Caco-2 (cell line): ENCODE measurements at places on chromosomes 2 and 18. TPM values are rescaled to one million over a fixed set of nuclear protein-coding genes. Genes with fewer than 3 reads are reported as not detected.

Gene FTCDNL1
- total RNA-seq: 0.35 and 0.68 TPM in 2 replicates

Gene HRH4
- not detected in 2 replicates for total RNA-seq

DNA sequence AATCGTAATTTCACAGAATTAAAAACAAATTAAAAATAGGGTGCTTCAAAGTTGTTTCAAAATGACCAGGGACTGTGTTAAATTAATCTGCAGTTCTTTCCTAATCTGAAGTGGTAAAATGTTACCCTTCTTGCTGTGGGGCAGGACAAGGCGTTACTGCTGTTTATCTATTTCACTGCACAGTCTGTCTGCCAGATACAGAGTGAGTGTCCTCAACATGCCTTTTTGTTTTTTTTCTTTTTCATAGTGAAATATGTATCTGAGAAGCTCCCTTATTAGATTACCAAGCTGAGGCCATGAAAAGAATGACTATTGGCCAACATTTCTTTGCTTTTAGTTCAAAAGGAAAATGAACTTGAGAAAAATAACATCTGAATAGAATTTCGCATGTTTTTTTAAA lies 38.0 kb downstream of the KCTD1 start:
- H3K27me3 ChIP-seq: no peaks in the 10 kb centered on the region
- H3K4me1 ChIP-seq: no peaks in the 10 kb centered on the region
- no peak for DNase-seq
- no peak overlapping the region for H3K27ac ChIP-seq
- no peak overlapping the region for H3K4me3 ChIP-seq
- H3K36me3 ChIP-seq: no peaks in the 10 kb centered on the region

DNA sequence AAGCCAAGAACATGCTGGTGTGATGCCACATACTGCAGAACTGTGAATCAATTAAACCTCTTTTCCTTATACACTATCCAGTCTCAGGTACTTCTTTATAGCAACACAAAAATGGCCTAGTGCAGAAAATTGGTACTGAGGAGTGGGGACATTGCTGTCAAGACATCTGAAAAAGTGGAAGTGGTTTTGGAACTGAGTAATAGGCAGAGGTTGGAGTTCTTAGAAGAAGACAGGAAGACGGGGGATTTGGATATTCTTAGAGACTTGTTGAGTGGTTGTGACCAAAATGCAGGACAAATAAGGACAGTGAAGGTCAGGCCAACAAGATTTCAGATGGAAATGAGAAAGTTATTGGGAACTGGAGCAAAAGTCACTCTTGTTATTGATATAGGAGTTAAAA lies 31.3 kb upstream of the CDH2 start:
- no peaks in the 10 kb centered on the region for H3K4me1 ChIP-seq
- H3K27me3 ChIP-seq: no peaks in the 10 kb centered on the region
- no peak overlapping the region for H3K4me3 ChIP-seq
- DNase-seq: no peak
- no peak overlapping the region for H3K27ac ChIP-seq

Gene SMIM21
- total RNA-seq: not detected in 2 replicates

- H3K27me3 ChIP-seq: no peaks in the 10 kb centered on the region
- no peak overlapping the region for H3K27ac ChIP-seq
- peaks cover 36% of the 10 kb centered on the region for H3K4me1 ChIP-seq
- no peak overlapping the region for H3K4me3 ChIP-seq
Measured at GRCh38 chr2:24768601-24769000, 24.6 kb downstream of the PTRHD1 start.

DNA sequence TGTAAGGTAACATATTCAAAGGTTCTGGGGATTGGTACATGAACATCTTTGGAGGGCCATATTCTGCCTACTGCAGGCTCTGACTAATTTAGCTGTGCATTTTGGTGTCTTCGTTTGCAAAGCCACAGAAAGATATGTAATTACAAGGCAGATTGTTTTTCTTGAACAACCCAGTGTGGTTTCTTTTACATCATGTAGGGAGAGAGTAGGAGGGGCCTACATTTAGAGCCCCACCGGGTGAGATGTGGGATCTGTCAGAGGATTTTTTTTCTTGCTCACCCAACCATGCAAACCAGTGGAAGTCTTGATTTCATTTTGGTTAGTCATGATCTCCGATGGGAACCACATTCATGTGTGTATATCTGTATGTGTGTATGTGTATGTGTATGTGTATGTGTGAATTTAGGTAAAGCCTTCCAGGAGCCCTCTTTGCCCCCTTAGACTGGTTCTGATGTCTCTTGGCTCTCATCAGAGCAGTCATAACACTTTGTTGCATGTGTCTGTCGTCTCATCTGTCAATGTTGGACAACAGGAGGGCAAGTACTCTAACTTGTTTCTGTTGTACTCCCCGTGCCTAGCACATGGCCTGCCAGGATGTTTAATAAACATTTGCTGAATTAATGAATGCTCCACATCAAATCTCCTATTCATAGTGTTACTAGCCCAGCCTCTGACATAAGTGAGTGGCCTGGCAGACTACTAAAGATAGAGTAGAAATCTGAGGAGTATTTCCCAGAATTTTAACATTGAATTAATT lies 239.9 kb downstream of the MTX2 start:
- no peaks in the 10 kb centered on the region for H3K36me3 ChIP-seq
- DNase-seq: no peak
- H3K4me3 ChIP-seq: no peak overlapping the region
- H3K27me3 ChIP-seq: 0 out of 2 replicates have a peak, but pooled peaks cover 1% of the 10 kb centered on the region
- no peaks in the 10 kb centered on the region for H3K4me1 ChIP-seq

GRCh38 chr2:178506101-178506500 lies 25.8 kb downstream of the PLEKHA3 start:
- no peaks in the 10 kb centered on the region for H3K36me3 ChIP-seq
- H3K27me3 ChIP-seq: no peaks in the 10 kb centered on the region
- H3K27ac ChIP-seq: no peak overlapping the region
- DNase-seq: no peak

- DNase-seq: no peak
- H3K27ac ChIP-seq: no peak overlapping the region
Measured at GRCh38 chr18:33755931-33756560, 178.0 kb downstream of the ASXL3 start.

GRCh38 chr2:67515538-67515937 lies 118.4 kb downstream of the ETAA1 start:
- no peak overlapping the region for H3K4me3 ChIP-seq
- no peaks in the 10 kb centered on the region for H3K36me3 ChIP-seq

DNA sequence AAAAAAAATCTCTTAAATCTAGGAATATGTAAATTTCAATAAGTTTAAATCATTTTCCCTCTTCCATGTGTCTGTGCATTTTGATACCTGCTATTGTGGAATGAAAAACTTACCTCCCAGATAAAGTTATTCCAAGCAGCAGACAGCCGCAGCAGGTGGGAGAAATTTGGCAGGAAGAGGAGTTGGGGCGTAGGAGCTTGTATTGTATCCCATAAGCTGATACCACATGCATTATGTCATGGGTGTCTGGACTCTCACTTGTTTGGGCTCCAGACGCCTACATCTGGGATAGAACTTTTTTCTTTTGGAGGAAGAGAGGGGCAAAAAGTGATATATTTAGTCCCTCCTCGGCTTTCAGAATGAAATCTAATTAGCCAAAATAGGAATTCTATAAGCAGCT lies 59.3 kb upstream of the TCF4 start:
- DNase-seq: no peak
- H3K4me3 ChIP-seq: no peak overlapping the region
- no peaks in the 10 kb centered on the region for H3K4me1 ChIP-seq
- H3K27ac ChIP-seq: no peak overlapping the region
- no peaks in the 10 kb centered on the region for H3K36me3 ChIP-seq

Gene NPPC
- total RNA-seq: not detected in 2 replicates

- no peaks in the 10 kb centered on the region for H3K36me3 ChIP-seq
- no peak for DNase-seq
- H3K27me3 ChIP-seq: no peaks in the 10 kb centered on the region
- H3K4me1 ChIP-seq: no peaks in the 10 kb centered on the region
- no peak overlapping the region for H3K27ac ChIP-seq
- no peak overlapping the region for H3K4me3 ChIP-seq
Measured at GRCh38 chr2:230178546-230179485, 41.0 kb downstream of the SP110 start.

GRCh38 chr18:64119916-64120315 lies 29.0 kb downstream of the LINC00305 start:
- H3K4me3 ChIP-seq: no peak overlapping the region
- no peaks in the 10 kb centered on the region for H3K36me3 ChIP-seq
- H3K27ac ChIP-seq: no peak overlapping the region
- H3K27me3 ChIP-seq: no peaks in the 10 kb centered on the region

GRCh38 chr2:187549193-187549592 lies 5.0 kb downstream of the TFPI start:
- no peaks in the 10 kb centered on the region for H3K27me3 ChIP-seq
- H3K4me1 ChIP-seq: peaks cover 25% of the 10 kb centered on the region; the same call in 1 of the 2 replicates
- H3K27ac ChIP-seq: no peak overlapping the region
- H3K36me3 ChIP-seq: no peaks in the 10 kb centered on the region
- H3K4me3 ChIP-seq: no peak overlapping the region

Gene UPP2
- not detected in 2 replicates for total RNA-seq

Gene TMEM163
- 3.2 and 4.1 TPM in 2 replicates for total RNA-seq

DNA sequence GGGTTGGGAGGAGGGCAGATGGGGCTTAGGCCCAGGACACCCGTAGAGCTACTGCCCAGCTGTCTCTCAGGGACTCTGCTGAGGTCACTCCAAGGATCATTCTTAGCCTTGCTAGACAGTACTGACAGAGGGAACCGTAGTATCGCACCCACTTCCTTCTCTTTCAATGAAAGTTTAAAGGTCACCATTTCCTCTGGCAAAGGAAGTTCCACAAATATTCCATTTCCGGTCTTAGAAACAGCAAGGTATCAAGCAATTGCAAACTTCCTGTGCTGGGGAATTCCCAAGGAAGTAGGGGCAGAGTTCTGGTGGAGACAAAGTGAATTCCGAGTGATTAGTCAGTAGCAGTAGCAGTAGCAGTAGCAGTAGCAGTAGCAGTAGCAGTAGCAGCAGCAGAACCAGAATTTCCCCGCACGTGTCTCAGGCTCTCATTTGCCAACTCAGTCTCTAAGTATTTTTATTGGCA lies 24.7 kb downstream of the IL1B start:
- H3K4me1 ChIP-seq: peaks cover 19% of the 10 kb centered on the region
- no peaks in the 10 kb centered on the region for H3K27me3 ChIP-seq
- H3K4me3 ChIP-seq: no peak overlapping the region
- no peak overlapping the region for H3K27ac ChIP-seq
- DNase-seq: no peak

Gene ABCG8
- total RNA-seq: 0.12 TPM in 1 of 2 replicates, not detected in the other

GRCh38 chr18:53944721-53945120 lies 279.7 kb downstream of the MBD2 start:
- peaks cover 9% of the 10 kb centered on the region for H3K4me1 ChIP-seq
- no peaks in the 10 kb centered on the region for H3K36me3 ChIP-seq
- H3K27me3 ChIP-seq: no peaks in the 10 kb centered on the region
- no peak overlapping the region for H3K27ac ChIP-seq
- peak; percentile 34 for DNase-seq

DNA sequence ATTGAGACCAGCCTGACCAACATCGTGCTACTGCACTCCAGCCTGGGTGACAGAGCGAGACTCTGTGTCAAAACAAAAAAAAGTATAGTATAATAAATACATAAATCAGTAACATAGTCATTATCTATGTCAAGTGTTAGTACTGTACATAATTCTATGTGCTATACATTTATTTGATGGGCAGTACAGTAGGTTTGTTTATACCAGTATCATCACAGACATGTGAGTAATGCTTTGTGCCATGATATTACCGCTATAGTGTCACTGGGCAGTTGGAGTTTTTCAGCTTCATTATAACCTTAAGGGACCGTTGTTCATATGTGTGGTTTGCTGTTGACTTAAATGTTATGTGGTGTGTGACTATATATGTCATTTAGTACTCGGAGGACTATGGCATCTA lies 24.9 kb downstream of the MTA3 start:
- H3K27me3 ChIP-seq: no peaks in the 10 kb centered on the region
- no peak overlapping the region for H3K4me3 ChIP-seq
- DNase-seq: no peak
- no peaks in the 10 kb centered on the region for H3K4me1 ChIP-seq

Gene TRABD2A
- 1.3 and 1.4 TPM in 2 replicates for total RNA-seq

GRCh38 chr2:42762823-42763804 lies 821 bp downstream of the OXER1 start:
- H3K27me3 ChIP-seq: no peaks in the 10 kb centered on the region
- no peaks in the 10 kb centered on the region for H3K4me1 ChIP-seq
- H3K27ac ChIP-seq: peak overlapping the region; percentile 29
- no peak overlapping the region for H3K4me3 ChIP-seq

DNA sequence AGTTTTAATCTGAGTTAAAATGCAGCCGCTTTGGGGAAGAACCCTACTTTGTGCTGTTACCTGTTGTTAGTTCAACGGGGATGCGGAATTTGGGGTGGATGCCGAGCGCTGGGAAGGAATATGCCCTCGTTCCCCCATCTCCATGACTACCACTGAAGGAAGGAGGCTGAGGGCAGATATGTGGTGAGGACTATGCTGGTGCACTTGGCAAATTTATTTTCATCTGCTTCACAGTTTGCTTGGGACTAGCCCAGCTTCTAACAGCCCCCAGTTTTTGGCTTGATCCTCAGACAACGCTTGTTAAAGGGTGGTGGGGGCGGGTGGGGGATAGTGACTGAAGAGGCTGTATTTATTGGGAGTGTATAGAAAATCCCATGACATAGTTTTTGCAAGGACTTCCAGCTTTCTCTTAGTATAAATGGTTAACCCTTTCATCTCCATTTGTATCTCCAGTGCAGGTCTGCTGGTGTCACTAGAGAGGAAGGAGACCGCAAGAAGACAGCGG lies 100.8 kb downstream of the COLEC12 start:
- H3K27ac ChIP-seq: no peak overlapping the region
- peaks cover 9% of the 10 kb centered on the region; the same call in 1 of the 2 replicates for H3K4me1 ChIP-seq
- H3K27me3 ChIP-seq: no peaks in the 10 kb centered on the region
- H3K36me3 ChIP-seq: no peaks in the 10 kb centered on the region
- DNase-seq: no peak
- no peak overlapping the region for H3K4me3 ChIP-seq

Gene SALL3
- not detected in 2 replicates for total RNA-seq

GRCh38 chr2:180677930-180678624 lies 302.3 kb upstream of the UBE2E3 start:
- no peak overlapping the region for H3K27ac ChIP-seq
- H3K4me3 ChIP-seq: no peak overlapping the region
- H3K36me3 ChIP-seq: no peaks in the 10 kb centered on the region
- H3K27me3 ChIP-seq: no peaks in the 10 kb centered on the region
- no peaks in the 10 kb centered on the region for H3K4me1 ChIP-seq
- no peak for DNase-seq

- H3K27me3 ChIP-seq: no peaks in the 10 kb centered on the region
- no peaks in the 10 kb centered on the region for H3K36me3 ChIP-seq
- H3K4me1 ChIP-seq: no peaks in the 10 kb centered on the region
- H3K27ac ChIP-seq: no peak overlapping the region
Measured at GRCh38 chr2:45210462-45211195, 201.4 kb upstream of the SIX2 start.

DNA sequence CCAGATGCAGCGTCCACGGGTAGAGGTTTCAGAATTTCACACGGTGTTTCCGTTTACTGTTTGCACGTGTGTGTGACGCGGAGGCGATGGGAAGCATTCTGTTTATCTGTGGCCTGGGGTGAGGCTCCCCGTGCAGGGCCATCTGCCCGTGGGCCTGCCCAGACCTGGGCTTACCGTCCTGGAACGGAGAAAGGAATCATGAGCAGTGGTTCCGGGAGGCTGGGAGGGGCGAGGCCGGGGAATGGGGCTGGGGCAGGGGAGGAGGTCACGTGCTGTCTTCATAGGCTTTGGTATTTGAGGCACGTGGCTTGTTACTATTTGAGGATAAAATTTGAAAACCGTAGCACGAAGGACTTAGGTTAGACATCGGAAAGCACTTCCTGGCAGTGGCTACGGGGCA lies 77.9 kb downstream of the RTP5 start:
- H3K27me3 ChIP-seq: no peaks in the 10 kb centered on the region
- DNase-seq: peak; percentile 43
- no peak overlapping the region for H3K27ac ChIP-seq
- no peaks in the 10 kb centered on the region for H3K36me3 ChIP-seq
